Nephron progenitor cell (in vitro differentiated cells): ENCODE measurements at places on chromosomes 5 and 9.

DNA sequence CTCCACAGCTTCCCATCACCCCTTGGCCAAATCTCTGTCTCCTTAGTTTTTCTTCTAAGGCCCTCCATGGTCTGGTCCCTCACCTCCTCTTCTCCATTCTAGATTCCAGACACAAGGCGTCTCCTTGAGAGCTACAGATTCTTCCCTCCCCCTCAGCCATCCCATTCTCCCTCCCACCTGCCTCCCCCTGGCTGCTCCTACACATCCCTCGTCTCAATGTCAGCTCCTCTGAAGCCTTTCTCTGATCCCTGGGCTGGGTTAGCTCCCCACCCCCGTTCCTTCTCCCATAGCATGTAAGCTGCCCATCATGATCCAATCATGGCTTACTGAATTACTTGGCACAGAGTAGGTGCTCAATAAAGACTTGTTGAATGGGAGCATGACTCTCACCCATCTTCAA, 69.0 kb downstream of the ANKH start:
- no peak for DNase-seq

GRCh38 chr9:132794730-132795380, 83.2 kb downstream of the AK8 start:
- no peak for DNase-seq

- no peak for DNase-seq
These were observed 43.4 kb upstream of the ZNF366 start for GRCh38 chr5:72550595-72550994.

DNA sequence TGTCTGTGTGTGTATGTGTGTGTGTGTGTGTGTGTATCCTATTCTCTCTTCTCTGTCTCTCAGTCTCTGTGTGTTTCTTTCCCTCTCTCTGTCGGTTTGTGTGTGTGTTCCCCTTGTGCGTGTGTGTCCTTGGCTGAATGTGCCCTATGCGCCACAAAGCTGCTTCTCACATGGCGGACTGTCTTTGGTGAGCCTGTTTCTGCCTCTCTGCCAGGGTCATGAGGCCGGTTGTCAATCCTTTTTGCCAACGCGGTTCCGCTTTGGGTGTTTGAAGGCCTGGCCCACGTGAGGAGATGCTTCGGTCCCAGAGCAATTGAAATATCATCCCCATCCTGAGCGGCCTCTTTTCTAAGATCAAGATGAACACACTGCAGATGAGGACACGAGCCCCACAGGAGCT, 476.0 kb downstream of the SPATA31A7 start:
- DNase-seq, result no peak

DNA sequence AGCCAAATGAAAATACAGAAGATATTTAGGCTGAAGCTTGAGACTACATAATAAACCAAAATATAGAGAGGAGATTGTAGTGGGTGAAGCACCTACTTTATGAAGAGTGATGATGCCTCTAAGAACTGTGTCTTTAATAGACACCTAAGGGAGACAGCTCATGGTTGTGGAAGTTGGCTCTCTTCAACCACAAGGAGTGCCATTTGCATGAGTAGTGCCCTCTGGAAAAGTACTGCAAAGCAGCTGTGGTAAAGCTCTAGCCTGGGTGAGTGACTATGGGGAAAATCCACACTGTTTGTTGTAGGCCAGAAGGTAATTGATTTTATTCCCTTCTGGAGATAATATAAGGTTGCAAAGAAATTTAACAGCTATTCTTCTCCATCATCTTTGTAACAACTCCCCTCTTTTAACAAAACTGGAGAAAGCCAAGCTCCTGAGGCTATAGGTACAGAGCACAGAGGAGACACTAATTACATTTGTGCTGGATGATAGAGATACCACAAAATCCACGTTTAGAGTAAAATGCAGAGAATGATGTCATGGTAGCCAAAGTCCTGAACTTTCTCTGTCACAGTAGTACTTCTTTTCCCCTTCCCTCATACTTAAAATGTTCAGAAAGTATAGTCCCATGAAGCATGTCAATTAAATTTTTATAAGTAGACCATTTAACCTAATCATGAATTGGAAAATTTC, 122.8 kb downstream of the STARD4 start:
- no peak for DNase-seq

DNA sequence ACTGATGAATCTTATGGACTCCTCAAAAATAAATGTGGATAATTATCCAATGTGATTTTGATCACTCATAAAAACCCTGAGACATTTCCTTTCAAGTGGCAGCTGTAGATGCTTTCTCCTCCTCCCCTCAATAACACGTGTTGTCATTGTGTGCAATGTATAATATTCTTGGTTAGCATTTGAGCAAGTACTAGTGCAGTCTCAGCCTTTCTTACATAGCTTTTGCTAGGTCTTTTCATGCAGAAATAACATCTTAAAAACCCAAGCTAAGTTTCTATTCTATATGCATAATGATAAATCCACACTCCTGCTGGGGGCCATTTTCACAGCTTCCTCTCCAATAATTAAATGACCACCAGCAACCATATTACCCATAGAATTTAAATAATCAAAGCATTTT, 1835.2 kb upstream of the NUDT12 start:
- DNase-seq, result no peak

- no peak for DNase-seq
These were observed 132.0 kb upstream of the NFIB start for GRCh38 chr9:14445946-14446345.

DNA sequence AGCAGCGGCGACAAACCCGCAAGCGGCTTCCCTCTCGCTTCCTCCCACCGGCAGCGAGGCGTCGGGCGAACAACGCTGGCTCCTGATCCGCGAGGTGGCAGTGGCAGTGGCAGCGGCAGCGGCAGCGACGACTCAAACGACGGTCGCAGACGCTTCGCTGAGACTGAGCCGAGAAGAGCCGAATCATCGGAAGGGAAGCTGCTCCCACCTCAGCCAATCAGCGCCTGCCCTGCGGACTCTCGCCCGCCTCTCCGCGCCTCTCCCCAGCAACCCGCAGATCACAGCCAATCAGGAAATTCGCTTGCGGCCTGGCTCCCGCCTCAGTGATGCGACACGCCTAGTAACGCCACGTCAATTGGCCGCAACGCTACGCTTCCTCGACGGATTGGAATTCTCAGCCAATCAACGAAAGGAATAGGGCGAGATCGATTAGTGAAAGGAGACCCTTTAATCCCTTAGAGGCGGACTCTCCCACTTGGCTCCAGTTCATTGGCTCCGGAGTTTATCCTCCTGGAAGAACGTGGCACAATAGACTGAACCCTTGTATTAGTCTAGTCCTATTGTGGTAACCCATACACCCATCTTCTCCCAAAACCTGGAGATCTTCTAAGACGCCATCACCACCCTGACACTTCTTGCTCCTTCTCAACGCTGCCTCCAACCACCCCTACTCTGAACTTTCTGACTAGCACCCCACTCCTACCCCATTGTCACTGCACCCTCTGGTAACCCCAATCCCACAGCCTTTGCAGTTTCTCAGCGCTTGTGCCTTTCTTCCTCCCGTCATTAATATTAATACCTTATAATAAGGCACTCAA, at the start of gene VCP:
Gene VCP, minus strand, starts transcription at position 165 of the 818 bp plus-strand sequence. CDS start 272 bp downstream, outside the sequence.
- peak; percentile 96 for DNase-seq

GRCh38 chr5:117682416-117682815, 1107.8 kb upstream of the SEMA6A start:
- no peak for DNase-seq

- no peak for DNase-seq
These were observed 482.0 kb downstream of the DMRT2 start for GRCh38 chr9:1532171-1532570.

DNA sequence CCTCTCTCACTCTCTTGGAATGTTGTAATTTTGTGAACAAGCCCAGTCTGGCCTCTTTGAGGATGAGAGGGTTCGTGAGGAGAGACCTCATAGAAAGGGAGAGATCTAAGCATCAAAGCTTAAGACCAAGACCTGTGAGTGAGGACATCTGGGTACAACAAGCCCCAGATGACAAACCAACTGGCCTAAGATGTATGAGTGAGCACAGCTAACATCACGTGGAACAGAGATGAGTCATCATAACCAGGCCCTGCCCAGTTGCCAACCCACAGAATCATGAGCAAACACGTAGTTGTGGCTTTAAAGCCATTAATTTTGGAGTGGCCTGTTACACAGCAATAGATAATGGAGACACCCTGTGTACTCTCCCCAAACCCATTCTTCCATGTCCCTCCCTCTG, 439.1 kb upstream of the KIF2A start:
- no peak for DNase-seq

DNA sequence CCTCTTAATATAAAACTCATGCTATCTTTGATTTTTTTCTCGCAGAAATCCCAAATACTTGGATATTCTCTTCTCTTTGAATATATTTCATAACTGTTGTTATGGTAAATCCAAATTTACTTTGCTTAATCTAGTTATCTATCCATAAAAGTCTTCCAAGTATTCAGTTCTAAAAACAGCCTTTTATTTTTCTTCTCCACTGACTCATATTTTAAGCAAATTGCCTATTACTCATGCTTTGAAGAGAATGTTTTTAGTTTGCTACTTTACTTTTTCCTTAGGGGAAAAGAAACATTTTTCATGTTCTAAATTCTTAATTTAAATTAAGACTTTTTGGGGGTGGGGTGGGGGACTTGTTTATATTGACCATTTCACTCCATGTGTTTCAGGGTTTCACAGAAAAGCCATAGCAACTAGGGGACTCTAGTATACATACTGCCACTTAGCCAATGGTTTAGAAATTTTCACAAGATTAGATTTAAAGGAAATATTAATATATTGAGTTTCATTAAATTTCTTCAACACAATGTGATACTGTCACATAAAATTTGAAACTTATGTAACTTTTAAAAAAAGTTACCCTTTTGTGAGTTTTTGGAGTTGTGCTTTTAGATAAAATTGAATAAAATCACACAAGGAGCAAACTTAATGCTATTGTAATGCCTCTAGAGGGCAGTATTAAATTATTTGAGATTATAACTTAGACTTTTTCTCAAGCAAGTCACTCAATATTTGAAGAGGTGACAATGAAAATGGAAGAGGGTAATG, 545.8 kb upstream of the ARRDC3 start:
- no peak for DNase-seq

DNA sequence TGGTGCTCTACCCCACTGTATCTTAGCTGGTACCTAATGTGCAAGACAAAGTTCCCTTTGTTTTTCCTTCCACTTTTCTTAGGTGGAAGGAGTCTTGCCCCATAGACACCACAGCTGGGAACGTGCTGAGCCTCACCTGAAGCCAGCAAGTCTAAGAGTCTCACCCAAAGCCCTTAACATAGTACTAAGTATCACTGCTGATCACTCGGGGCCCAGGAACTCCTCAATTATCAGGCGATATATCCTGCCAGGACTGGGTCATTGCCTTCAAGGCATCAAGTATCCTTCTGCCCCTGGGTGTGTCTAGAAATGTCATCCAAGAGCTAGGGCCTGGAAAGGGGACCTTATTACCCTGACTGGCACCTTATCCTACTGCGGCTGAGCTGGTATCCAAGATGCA, 123.9 kb downstream of the PTPRD start:
- no peak for DNase-seq

DNA sequence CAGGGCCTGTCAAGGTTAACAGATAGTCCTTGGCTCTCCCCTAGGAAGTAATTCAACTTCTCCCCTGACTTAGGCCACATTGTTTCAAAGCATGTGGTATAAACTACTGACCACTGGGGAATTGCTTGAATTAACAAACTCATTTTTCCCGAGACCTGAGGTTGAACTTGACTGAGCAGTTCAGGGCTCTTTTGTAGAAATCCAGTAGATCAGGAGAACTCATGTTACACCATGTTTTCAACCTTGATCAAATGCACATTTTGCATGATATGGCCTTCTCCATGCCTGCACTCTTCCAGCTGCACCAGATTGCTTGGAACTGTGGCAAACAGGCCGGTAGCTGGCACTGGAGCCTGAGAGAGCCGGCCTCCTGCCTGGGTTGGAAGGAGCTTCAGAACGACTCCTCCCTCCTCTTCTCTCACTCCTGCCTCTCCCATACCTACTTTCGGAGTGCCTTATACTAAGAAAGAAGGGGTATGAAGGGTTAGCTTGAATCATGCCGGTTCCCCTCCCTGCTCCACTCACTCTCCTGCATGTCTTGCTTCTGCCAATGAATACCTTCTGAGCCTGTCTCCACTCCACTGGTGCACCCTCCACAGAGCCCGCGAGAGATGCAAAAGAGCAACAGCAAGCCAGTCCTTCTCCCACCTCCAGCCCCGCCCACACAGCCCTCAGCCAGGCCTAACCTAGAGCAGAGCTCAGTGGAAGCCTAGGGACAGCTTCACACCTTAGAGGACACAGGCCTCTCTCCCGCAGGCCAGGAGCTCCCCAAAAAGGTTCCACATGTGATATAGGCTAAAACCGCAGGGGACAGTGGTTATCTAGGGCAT, 159.4 kb downstream of the MACROH2A1 start:
- DNase-seq, result no peak

DNA sequence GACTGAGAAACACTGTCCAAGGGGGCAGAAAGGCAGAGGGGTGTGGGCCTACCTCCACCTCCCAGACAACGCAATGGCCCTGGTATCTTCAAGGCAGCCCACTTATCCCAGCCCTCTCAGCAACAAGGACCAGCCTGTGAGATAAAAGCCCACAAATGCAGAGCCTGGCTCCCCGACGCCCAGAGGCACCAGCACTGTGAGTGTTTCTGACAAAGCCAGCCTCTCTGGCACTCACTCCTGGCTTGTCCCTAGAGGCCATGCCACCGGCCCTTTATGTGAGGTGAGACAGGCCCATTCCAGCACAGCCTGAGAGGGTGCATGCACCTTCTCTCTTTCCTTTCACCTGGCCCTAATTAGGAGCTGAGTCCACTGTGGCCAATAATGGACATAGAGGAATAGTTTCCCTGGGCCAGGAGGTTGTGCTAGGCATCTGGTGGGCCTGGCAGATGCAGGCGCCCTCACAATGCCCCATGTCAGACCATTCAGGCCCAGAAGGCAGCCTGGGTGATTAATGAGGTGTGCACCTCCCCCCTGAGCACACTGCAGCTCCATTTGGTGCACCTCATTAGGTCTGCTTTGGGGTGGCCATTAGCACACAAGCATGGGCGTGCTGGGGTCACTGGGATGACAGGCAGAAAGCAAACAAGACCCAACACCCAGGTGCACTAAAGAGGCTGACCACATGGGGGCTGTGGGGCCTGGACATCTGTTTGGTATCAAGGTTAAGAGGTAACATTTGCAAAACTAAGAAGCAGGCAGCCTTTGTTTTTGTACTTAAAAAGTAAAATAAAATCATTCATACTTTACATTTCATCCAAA, 176.0 kb downstream of the MED10 start:
- DNase-seq, result no peak

- DNase-seq, result no peak
These were observed 40.3 kb upstream of the FBP1 start for GRCh38 chr9:94679587-94679986.

GRCh38 chr5:50727149-50727496, 60.7 kb downstream of the PARP8 start:
- no peak for DNase-seq

GRCh38 chr9:79352322-79352721, 219.4 kb upstream of the TLE4 start:
- no peak for DNase-seq

DNA sequence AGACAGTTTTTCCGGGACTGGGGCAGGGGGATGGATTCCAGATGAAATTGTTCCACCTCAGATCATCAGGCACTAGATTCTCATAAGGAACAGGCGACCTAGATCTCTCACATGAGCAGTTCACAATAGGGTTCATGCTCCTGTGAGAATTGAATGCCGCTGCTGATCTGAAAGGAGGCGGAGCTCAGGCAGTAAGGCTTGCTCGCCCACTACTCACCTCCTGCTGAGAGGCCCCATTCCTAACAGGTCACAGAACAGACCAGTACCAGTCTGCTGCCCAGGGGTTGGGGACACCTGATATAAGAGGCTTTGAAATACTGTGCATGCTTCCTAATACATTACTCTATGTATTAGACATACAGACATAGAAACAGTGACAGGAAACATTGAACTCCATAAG, 41.1 kb downstream of the PTPRD start:
- DNase-seq, result peak; percentile 1

GRCh38 chr9:89953824-89954615, 349.2 kb downstream of the GADD45G start:
- no peak for DNase-seq
